ENCODE measurements at places on chromosomes 13 and 19.

GRCh38 chr13:20340136-20340758 is 108.1 kb upstream of the GJB6 start:
- no peak for DNase-seq

GRCh38 chr13:77506874-77507273 is 28.6 kb upstream of the SCEL start:
- no peak for DNase-seq

DNA sequence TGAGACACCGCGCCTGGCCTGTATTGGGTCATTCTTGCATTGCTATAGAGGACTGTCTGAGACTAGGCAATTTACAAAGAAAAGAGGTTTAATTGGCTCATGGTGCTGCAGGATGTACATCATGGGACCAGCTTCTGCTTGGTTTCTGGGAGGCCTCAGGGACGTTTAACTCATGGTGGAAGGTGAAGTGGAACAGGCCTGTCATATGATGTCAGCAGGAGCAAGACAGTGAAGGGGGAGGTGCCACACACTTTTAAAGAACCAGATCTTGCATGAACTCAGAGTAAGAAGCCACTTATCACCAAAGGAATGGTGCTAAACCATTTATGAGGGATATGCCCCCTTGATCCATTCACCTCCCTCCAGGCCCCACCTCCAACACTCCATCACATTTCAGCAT is 18.7 kb downstream of the CARD8 start:
- DNase-seq = no peak

DNA sequence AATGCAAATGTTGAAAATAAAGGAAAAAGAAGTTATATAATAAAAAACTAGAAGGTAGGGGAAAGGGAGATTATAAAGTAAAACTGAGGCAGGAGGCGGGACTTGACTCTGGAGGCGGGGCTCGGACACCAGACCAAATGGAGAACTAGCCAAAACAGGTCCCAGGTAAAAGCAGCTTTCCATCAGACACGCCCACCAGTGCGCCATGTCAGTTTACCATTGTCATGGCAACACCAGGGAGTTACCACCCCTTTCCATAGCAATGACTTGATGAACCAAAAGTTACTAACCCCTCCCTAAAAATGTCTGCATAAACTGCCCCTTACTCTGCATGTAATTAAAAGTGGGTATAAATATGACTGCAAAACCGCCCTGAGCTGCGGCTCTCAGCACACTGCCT is 70.9 kb downstream of the PEPD start:
- DNase-seq = no peak

DNA sequence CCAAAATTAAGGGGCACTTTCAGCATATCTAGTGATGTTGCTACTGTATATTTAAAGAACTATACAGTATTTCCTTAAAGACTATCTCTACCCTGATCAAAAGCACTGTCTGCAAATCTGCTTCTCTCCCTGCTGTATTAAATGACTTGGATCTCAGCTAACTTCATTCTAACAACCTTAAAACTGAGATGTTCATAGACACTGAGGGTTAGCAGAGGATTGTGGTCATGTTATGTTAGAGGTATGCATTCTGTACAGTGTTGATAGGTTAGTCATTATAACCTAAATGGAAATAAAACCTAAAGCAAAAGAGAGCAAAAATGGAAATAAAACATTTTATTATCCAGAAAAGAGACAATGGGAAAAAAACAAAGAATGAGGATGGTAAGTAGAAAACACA is 9.9 kb downstream of the GPR183 start:
- no peak for DNase-seq

DNA sequence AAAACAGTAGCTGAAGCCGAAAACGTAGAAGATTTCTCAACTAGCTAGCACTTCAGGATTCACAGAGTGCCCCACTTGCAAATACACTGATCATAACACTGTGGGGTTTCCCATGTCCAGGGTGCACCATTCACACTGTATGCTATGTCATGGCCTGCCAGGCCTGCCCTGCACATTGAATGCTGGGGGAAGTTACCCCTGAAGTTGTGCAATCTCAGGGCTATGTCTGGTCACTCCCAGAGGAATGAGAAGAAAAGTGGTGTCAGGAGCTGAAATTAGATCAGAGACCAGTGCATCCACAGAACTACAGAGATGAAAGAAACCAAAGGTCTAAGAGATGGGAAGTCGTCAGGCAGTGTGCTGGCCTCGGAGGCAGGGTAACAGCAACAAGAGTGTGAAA is 196.8 kb downstream of the RAP2A start:
- DNase-seq = no peak

- DNase-seq = no peak
Measured at GRCh38 chr13:28475916-28476725, 18.8 kb downstream of the FLT1 start.

DNA sequence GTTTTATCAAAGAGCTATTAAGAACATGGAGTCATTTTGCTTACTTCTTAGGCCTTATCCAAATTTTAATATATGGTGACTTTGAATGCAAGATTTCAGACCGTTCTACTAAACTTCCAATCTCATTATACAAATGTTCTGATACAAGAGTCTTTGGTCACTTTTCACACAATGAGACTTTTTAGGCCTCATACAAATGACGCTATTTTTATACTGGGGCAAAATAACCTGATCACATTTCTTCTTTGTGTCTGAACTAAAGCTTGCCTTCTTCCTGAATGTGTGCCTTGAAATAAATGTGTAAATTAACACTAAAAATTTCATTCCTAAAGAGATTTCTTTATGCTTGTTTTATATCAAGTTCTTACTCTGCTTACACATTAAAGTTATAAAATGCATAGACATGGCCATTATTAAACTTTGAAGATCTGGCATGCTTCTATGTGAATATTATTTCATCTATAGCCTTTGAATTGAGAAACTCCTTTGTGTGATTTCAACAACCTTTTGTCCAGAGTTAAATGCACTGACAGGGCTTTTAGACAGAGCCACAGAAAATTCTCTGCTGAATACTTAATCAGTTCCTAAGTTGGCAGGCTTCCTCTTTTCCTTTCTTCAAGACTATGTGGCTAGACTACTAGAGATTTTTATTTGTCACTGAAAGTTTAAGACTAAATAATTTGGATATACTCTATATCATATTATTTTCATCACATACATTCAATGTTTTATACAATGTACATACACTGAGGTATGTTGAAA is 86.1 kb downstream of the EDNRB start:
- DNase-seq = no peak

GRCh38 chr19:50844296-50844935 is 10.3 kb upstream of the KLK3 start:
- no peak for DNase-seq

DNA sequence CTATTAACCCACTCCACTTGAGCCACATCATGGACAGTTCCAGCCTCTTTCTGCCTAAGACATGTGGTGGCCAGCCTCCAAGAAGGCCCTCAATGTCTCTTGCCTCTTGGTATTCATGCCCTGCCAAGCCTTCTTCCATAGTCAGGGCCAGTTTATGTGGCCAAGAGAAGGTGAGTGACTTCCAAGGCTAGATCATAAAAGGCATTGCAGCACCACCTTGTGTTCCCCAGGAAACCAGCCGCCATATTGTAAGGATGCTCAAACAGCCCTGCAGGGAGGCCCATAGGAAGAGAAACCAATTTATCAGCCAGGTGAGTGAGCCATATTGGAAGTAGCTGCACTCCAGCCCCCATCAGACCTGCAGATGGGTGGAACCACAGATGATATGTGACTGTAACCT is 12.3 kb upstream of the DNMT1 start:
- DNase-seq = no peak

DNA sequence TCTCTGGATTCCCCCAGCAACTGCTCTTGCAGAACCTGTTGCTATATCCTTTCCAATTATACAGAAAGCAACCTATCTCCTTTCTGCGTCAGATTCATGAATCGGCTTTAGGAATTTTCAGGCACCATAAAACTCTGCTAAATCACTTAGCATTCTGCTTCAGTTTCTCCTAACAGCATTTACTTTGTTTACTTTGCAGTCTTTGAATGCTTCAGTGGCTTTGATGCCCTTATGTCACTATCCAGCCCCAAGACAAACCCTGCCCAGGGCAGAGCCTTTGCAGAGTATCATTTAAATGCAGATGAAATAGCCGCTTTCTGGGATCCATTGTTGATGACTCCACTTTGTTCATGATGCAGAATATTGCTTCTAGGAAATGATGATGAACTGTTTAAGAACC is 43.1 kb downstream of the SLITRK1 start:
- DNase-seq = no peak

GRCh38 chr13:112776354-112776753 is 86.5 kb downstream of the ATP11A start:
- no peak for DNase-seq

GRCh38 chr19:18931316-18932162 is 9.5 kb downstream of the HOMER3 start:
- DNase-seq = no peak

GRCh38 chr13:110570886-110571285 is 9.4 kb upstream of the RAB20 start:
- DNase-seq = no peak

- DNase-seq = no peak
Measured at GRCh38 chr13:23605831-23606230, 35.6 kb downstream of the TNFRSF19 start.
